T-helper 2 cell (primary cell): ENCODE measurements at places on chromosomes 3 and 15.

- DNase-seq = no peak
Measured at GRCh38 chr15:57282686-57283085, 93.6 kb upstream of the CGNL1 start.

- no peak for DNase-seq
Measured at GRCh38 chr3:127411083-127411727, 123.4 kb upstream of the PRR20G start.

- no peak for DNase-seq
Measured at GRCh38 chr3:38247366-38248035, 18.1 kb upstream of the SLC22A13 start.

- DNase-seq = no peak
Measured at GRCh38 chr3:22507709-22508108, 695.4 kb upstream of the UBE2E2 start.

GRCh38 chr3:18077128-18077840, 334.9 kb upstream of the TBC1D5 start:
- no peak for DNase-seq

- no peak for DNase-seq
Measured at GRCh38 chr15:92454555-92455105, 60.9 kb downstream of the ST8SIA2 start.

GRCh38 chr15:71112429-71112828, 2.8 kb upstream of the THSD4 start:
- DNase-seq = no peak

- peak; percentile 10 for DNase-seq
Measured at GRCh38 chr3:30319713-30320112, 286.7 kb upstream of the TGFBR2 start.

DNA sequence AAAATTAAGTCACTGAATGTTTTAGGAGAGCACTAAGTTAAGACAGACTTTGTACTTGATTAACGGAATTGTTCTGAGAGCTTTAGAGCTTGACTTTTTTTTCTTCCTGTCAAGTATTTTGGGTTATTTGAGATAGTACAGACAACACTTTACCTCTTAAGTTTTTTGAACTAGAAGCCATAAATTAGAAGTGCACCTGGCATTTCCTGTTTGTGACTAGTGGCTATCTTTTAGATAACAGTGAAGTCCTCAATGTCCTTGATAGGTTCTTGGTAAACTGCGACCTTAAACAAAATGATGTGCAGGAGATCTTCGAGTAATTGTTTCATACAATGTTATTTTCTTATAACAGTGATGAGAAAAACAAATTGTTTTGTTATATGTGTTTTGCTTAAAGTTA, 213.9 kb downstream of the TP63 start:
- DNase-seq = no peak

- DNase-seq = no peak
Measured at GRCh38 chr15:76162784-76163456, 103.1 kb downstream of the TMEM266 start.

DNA sequence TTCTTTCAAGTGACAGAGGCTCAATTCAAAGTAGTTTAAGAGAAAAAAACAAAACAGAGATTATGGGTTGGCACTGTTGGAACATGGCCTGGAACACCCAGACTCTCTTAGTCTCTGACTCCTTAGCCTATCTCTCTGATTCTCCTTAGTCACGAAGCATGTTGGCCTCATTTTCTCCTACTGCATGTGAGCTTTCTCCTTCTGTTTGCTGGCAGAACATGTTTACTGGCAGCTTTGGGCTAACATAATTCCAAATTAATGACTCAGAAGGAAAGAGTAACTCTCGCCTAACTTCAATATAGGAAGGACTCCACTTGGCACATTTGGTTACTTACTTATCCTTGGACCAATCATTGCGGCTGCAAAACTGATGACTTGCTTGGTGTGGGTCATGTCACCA, 21.7 kb upstream of the CCDC39 start:
- no peak for DNase-seq

DNA sequence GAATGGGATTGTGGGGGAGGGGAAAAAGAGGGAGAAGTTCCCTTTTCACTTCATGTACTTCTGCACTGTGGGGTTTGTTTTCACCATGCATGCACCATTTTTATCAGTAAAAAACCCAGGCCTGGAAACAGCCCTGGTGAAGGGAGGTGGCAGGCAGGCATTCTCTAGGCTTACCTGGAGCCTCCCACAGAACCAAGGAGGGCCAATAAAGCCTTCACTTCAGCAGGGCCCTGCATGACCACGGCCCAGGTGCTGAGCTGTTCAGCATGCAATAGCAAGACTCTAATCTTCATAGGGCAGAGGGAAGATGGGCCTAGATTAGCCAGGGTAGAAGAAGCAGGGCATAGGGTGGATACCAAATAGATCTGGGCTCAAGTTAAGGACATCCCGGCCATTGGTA, 49.6 kb downstream of the SCN5A start:
- no peak for DNase-seq

DNA sequence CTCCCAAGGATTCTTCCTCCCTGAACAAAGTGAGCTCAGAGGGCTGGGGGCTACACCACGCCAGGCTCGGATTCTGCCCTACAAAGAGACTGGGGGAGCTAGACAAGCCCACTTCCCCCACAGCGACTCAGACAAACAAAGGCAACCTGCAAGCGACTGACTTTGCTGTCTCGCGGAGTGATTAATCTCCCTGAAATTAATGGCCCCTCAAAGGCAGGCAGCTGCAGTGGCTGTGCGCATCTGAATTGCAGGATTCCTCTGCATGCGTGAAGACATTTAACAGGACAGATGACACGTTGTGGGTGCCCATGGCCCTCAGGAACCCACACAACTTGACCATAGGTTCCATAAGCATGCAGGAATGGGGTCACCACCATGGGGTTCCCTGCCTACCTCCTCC, 18.4 kb downstream of the CTXND1 start:
- DNase-seq = no peak

DNA sequence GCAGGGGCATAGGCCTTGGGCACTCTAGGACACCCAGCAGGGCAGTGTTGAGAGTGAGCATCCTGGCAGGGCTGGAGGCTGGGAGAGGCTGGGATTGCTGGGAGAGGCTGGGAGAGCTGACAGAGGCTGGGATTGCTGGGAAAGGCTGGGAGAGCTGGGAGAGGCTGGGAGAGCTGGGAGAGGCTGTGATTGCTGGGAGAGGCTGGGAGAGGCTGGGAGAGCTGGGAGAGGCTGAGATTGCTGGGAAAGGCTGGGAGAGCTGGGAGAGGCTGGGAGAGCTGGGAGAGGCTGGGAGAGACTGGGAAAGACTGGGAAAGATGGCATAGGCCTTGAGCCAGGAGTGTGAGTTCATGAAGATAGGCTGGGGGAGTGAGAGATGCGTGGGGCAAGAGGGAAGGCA, 77.8 kb downstream of the MESD start:
- DNase-seq = no peak

DNA sequence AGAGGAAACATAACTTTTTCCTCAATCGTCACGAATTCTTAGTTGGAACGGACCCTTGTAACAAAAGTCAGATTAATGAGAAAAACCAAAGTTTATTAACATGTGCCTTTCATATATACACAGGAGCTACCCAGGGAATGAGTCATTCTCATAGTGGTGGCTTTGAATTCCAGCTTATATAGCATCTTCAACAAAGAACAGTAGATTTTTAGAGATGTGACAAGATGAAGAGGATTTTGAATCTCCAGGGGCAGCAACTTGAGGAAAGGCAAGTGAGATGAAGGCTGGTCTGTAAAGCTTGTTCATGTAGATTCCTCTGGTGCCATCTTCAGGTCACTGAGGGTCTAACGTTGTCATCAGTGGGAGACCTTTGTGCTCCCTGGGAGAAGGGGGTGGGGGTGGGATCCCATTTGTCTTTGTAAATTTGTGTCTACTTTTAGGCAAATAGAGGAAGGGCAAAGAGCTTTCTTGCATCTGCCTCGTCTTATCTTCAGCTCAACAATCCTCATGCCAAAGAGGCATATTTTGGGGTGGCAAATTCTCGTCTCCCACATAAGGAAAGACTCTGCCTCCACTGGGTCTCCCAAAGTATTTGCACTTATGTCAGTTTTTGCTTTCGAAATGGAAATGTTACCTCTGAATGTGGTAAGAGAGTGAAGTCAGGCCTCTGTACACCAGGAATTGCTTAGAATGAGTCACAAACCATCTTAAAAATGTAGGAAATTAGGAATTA, 29.5 kb downstream of the CLEC3B start:
- DNase-seq = no peak

- DNase-seq = no peak
Measured at GRCh38 chr3:153289334-153289808, 127.3 kb downstream of the RAP2B start.
